ENCODE measurements at places on chromosomes 3 and 15.

DNA sequence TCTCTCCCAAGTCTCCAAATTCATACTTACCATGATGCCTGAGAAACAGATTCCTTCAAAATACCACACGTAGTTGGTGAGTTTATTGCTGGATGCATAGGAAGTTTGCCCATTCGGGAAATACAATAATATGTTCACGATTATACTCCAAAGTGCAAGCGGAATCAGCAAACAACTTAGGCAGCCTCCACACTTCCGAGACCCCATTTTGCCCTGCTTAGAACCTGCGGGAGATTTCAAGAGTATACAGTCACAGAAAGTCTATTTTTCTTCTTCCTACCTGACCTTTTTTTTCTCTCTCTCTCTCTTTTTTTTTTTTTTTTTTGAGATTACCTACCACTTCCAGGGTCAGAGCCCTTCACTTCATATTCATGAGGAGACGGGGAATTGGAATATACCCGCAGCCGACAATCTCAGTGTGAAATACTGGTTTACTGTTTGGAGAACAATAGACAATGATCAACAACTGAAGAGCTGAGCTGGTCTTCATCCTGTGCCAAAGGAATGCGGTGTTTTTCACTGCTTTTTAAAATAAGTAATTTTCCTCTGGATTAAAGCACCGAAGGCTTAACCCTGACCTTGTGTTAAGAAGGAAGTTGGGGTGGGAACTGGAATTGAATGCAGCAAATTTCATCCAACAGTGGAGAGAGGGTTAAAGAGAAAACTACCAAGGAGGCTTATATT, at the start of gene TM4SF18:
Gene TM4SF18 (minus strand): TSS at position 461 of the 684 bp plus-strand sequence. CDS start 254 bp downstream, at position 207.
- no peak for DNase-seq

- no peak for DNase-seq
These were observed 21.9 kb downstream of the PTH1R start for GRCh38 chr3:46899151-46900006.

- DNase-seq: no peak
These were observed 125.1 kb upstream of the ZBTB20 start for GRCh38 chr3:115272036-115272824.

- DNase-seq: no peak
These were observed 44.5 kb downstream of the CTDSPL start for GRCh38 chr3:37905987-37906674.

- DNase-seq: no peak
These were observed 741 bp upstream of the ZNF106 start for GRCh38 chr15:42491539-42492225.

- no peak for DNase-seq
These were observed 1.8 kb upstream of the VPS8 start for GRCh38 chr3:184810146-184810545.

DNA sequence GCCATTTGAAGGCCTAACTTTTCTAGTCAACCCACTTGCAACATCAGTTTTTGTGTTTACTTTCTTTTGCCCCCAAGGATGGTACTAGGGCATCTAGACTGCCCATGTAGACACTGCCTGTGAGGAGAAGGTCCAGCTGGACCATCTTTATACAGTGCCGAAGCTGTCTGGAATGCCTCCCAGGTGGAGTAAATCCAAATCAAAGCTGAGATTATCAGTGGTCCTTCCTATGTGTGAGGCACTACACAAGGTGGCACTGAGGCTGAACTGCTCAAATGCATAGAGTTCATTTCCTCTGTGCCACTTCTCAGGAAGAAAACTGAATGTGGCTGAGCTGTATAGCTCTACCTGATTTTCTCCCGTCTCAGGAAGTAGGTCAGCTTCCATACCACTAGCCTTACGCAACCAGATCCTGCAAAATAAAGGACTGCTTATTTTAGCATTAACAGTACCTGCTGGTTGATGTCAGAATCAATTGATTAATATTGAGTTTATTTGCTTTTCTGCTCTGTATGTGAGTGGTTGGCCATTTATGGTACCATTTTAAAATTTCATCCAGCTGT, 106.1 kb downstream of the GHSR start:
- no peak for DNase-seq

DNA sequence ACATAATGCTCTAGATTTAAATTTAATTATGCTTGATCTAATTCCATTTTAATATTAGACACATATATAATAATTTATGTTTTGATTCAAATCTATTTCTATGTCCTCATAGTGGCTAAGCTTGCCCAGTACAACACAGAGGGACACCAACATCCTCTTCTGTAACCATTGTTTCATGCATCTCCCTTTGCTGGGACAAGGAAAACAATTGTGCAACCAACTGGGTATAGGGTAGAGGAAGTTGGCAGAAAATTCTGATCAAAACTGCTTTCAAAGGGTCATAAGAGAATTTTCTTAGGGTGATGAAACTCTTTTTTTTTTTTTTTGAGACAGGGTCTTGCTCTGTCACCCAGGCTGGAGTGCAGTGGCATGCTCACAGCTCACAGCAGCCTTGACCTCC, 121.4 kb upstream of the SGO1 start:
- DNase-seq: no peak

GRCh38 chr3:23981136-23981535, 36.0 kb downstream of the NR1D2 start:
- DNase-seq: no peak

DNA sequence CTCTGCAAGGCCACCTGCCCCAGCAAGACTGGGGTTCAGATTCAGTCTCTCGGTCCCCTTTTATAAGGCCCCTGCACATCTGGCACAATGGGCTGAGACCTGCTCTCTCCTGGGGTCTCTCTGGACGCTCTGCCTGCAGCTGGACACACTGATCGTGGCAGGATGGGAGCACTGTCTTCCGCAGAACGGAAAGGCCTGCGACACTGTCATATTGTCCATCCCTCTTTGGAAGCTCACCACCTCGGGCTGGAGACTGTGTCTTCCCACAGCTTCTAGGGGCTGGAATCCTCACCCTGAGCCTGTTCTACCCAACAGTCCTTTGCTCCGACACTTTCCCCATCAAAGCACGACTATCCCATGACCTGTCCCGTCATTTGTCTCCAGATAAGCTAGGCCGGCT, 11.5 kb upstream of the IGDCC4 start:
- no peak for DNase-seq

DNA sequence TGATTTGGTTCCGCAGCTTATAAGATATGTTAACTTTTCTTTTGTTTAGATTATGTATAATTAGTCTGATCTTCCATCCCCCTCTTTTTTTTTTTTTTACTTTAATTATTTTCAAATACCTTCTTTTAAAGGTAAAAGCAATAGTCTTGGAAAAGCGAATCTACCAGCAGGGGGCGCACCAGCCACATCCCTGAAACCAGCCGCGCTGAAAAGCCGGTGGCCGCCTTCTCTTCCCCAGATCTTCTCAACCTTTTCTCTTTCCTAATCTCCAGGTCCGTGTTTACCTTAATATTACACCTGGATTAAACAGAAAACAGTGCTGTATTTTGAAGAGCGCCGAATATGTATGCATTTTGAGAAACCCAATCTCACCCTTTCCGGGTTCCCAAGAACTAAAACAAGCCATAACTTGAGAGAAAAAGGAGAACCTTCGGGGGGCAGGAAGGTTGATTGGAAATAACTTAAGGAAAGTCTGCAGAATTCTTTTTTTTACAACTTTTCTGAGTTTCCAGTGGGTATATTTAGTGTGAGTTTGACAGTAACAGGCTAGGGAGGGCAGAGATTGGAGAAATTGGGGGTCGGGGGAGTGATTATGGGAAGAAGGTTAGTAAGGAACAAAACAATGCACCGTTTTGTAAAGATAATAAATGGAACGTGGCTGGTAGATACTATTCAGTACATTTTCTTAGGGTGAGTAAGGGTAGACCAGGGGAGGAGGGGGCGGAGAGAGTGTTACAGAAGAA, 2.0 kb upstream of the SOX2 start:
- peak; percentile 65 for DNase-seq

DNA sequence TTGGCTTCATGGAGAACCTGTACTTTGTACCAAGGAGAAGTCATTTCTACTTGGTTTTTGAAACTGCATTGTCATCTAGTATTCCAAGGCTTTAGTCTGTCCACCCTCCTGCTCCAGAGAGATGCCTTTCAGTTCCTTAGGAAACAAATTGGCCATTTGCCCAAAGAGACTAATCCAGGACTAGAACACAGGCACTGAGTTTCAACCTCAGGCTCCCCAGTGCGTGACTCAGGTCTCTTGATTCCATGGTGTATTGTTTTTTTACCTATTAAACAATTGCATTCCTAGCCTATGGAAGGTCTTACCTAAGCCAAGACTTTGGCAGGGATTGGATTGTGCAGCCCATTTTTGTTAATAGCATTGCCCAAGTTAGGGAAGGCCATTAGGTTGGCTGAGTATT, 214.8 kb upstream of the CTDSPL start:
- no peak for DNase-seq

GRCh38 chr3:143771939-143772338, 76.3 kb downstream of the SLC9A9 start:
- DNase-seq: no peak

- peak; percentile 18 for DNase-seq
These were observed 812 bp downstream of the P4HTM start for GRCh38 chr3:48990636-48991469.
